ENCODE measurements at places on chromosomes 6 and 20. TPM values are rescaled to one million over a fixed set of nuclear protein-coding genes. Genes with fewer than 3 reads are reported as not detected.

Gene EFHC1
- 10.8 TPM for total RNA-seq

- DNase-seq, result no peak
These were observed 475.6 kb upstream of the CHD6 start for GRCh38 chr20:42093542-42094440.

DNA sequence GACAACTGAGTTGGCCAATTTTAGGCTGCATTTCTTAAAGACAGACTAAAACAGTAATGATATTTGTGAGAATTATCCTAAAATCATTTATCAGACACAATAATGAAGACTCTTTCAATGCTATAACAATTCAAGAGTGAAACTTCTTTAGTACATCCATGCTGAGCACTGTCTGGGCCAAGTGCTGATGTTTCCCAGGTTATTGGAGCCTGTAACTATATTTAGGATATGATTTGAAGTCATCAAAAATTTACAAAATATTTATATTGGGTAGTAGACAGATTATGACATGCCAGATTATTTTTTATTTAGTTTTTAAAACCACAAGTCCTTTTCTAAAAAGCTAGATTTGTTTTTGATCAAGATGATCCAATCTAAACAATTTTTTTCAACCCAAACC, 45.1 kb downstream of the FHL5 start:
- DNase-seq, result no peak

DNA sequence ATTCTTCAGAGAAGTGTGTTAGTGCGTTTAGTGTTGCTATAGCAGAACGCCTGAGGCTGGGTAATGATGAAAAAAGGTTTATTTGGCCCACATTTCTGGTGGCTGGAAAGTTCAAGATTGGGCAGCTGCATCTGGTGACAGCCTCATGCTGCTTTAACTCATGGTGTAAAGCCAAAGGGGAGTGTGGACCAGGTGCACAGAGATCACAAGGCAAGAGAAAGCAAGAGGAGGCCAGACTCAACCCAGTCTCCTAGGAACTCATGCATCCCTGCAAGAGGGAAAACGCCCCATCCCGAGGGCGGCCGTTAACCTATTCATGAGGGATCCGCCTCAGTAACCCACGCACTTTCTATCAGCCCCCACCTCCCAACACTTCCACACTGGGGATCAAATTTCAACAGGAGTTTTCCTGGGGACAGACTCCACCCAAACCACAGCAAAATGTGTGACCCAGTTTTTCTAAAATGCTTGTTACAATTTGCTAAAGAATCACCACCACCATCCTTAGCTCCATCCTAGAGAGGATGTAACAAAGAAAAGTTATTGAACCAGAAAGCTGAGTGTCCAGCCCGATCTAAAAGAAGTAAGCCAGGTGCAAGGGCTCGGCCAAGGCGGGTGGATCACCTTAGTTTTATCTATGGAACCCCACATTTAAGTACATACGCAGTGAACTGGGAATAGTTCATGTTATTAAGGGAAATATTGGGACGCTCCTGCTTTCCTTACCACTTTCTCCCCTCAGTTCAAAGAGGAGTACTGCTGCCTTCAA, 164.8 kb downstream of the QKI start:
- DNase-seq, result no peak

Data from mucosa of descending colon (tissue), 3 donors.